SHP77 (cell line): ENCODE measurements at places on chromosomes 3 and 15.
A peak's percentile ranks its signal among the peaks of the same experiment; 100 is the strongest.

DNA sequence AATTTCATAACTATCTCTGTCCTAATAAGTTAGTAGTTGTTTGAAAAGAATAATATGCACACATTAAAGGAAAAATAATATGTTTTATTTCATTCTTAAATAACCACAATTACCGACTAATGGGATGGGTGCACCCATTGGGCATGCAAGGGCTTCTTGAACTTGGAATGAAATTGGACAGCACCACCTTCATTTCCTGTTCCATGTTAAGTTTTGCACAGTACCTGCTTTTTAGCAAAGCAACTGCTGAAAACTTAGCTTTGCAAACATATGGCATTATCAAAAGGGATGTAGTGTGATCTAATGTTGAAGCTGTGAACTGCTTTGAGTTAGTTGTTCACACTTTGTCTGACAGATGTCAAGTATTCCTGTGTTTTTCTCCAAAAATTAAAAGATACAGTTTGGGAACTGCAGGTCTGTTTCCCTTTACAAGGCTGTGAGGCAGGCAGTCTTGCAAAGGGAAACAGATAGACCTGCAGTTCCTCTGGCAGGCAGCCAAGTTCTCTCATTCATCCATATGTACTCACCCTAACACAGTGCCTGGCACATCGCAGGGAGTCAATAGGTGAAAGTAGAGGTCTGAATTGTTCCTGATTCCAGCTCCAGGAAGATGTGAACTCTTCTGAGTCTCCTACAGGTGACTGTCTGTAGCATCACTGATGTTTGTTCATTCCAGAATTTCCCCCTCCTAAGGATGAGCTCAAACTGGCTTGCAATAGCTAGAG is 64.3 kb upstream of the GOLGA8B start:
- DNase-seq, result peak; percentile 19

GRCh38 chr3:115687721-115688120 is 64.4 kb downstream of the GAP43 start:
- DNase-seq, result no peak

- no peak for DNase-seq
Measured at GRCh38 chr3:112101916-112102315, 15.7 kb downstream of the C3orf52 start.

GRCh38 chr3:128071771-128072453 is 19.7 kb downstream of the SEC61A1 start:
- DNase-seq, result no peak

DNA sequence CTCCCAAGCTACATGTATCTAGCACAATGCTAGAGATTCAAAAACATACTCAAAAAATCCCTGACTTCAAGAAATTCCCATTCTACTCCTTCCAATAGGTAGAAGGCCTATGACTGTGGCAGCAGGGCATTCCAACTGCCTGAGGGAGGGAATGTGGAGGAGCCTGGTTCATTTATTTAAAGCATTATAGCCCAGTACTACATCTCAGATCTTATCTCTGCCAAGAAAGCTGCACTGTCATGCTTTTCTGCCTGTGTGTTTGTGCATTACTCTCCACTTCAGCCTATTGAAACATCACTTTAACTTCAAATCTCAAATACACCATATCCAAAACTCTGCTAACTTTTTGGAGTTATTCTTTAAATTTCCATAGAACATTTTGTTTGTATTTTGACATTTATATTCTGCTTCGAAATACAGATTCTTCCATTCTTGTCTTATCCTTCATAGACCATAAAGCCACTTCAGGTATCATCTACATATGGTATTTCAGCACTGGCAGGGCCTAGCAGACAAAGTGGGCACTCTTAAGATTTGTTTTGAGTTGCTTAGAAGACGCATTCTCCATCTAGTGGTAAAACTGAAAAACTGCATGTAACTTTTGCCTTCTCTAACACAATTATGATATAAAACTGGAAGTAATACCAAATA is 59.1 kb upstream of the NEDD4 start:
- peak; percentile 23 for DNase-seq

GRCh38 chr3:124569761-124570160 is 160.5 kb upstream of the UMPS start:
- DNase-seq, result no peak

GRCh38 chr15:25875566-25875965 is 12.4 kb upstream of the ATP10A start:
- DNase-seq, result no peak

- peak; percentile 93 for DNase-seq
Measured at GRCh38 chr15:99733268-99734039, at the start of gene LYSMD4. TSS of gene LYSMD4 (minus strand) at chr15:99733437. CDS start at chr15:99731999, 1,438 bp downstream.

GRCh38 chr3:188531210-188531609 is 377.3 kb downstream of the LPP start:
- DNase-seq, result no peak

GRCh38 chr15:91124132-91124531 is 24.1 kb downstream of the SV2B start:
- DNase-seq, result no peak

- no peak for DNase-seq
Measured at GRCh38 chr3:196634224-196634623, 5.3 kb upstream of the NRROS start.

DNA sequence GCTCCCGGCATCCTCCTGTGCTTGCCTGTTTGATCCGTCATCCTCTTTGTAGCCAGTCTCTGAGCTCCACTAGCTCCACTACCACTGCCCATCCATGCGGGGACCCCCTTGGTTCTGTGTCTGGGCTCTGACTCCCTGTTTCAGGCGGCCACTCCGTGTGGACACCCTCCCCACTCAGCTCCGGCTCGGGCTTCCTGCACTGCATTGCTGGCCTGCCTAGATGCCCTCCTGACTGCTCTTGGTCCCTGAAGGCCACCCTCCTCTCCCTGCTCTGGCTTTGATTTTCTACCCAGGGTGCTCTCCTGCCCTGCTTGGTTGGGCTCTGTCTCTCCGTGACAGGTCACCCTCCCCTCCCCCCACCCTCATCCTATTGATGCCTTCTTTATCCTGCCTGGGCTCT is 4.0 kb upstream of the ADGRG7 start:
- DNase-seq, result no peak

GRCh38 chr15:101210058-101210457 is 41.8 kb downstream of the CHSY1 start:
- DNase-seq, result no peak

- DNase-seq, result peak; percentile 71
Measured at GRCh38 chr15:86572368-86572841, 492.7 kb downstream of the AGBL1 start.

GRCh38 chr3:56111606-56112304 is 356.5 kb downstream of the ERC2 start:
- DNase-seq, result no peak

DNA sequence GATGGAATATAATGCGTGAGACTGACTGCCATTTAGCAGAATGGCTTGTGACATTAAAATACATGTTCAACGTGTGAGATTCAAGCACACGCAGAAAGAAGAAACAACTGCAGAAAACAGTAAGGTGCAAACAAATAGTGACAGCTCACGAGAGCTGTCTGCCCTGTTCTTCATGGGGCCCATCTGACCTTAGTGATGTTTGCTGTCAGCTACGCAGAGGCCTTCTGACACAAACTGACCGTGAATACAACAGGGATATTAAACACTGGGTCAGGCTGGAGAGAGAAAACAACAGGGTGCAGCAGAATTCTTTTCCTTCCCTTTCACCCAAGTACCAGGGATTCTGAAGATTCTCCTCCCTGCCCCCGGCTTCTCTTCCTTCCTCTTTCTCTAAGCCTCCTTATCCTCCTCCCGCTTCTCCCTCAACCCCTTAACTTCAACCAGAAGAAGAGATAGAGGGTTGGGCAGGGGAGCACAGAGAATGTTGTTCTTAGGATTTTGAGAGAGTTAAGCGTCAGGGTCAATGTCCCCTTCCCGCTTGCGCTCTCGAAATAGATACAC is 2.1 kb downstream of the TNFAIP8L3 start:
- DNase-seq, result no peak

DNA sequence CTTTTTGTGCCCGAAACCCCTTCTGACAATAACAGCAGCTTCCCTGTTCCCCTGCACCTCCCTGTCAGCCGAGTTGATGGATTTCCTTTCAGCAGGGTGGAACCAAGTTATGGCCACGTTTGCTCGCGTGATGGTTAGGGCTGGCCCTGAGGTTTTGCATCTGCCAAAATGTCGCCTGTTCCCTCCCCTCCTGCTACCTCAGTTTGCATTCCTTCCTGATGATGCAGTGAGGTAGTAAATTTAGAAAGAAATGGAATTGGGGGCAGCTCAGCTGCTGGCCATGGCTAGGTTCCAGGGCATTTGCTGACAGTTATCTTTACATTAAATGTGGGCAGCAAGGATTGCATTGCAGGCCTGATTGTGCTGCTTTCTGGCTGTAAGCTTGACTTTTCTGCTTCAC is 13.2 kb downstream of the LIMD1 start:
- no peak for DNase-seq
